ENCODE measurements at places on chromosomes 4 and X.

DNA sequence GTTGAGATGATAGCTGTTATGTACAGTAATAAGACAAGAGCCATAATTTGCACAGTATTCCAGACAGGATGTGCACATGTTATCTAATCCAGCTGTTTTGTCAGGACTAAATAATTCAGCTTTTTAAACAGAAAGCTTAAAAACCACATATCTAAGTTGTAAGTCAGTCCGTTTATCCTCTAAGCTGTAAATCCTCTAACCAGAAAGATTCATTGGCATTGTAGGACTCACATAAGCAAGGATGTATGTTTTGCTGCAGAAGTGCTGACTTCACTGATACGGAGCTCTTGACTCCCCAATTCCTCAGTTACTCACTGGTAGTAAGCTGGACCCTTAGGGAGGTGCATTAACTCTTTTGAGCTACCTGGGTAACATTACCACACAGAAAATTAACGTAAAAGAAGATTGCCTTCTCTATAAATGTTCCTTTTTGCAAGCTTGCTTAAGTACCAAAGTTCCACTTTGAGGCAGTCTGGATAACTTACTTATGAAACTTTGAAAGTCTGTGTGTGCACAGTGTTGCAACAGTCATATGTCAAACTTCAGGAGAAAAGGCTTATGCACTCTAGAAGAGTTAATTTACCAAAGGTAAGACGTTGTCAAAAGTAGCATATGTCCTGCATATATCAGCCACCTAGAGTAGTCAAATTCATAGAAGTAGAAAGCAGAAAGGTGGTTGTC lies 58.3 kb upstream of the MAGEB2 start:
- DNase-seq = no peak

- DNase-seq = no peak
Measured at GRCh38 chr4:102599455-102599854, 98.3 kb downstream of the NFKB1 start.

DNA sequence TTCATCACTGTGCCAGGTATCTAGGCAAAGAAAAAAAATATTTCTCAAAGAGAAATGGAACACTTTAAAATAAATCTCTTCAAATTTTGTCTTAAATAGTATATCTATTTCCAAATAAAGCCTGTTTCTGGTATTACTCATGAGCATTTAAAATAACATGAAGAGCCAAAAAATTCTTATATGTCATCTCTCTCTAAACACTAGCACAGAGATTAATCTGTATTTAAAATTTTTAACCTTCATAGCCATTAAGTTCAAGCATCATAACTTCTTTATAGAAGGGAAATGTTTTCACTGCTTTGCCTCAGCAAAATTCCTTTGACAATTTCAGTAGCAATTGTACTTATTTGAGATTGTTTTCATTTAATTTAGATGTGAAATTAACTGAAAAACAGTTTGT lies 5.1 kb upstream of the CORIN start:
- DNase-seq = no peak

- no peak for DNase-seq
Measured at GRCh38 chr4:105994061-105994460, 98.8 kb downstream of the NPNT start.

DNA sequence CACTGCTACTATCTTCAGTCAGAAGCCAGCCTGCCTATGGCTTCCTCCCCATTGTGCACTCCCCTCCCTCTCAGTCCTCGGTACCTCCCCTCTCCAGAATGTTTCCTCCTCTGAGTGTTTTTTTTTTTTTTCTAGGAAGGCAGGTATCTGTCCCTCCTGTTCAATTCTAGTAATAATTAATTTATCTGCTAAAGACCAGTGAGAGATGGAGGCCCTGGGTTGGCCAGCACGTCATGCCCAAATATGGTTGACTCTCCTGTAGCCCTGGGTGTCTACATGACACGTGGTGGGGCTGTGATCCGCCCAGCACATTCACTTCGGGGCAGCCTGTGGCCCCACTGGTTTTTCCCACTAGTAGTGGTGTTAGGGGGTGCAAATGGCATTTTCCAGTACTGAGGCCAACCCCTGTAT lies 1.8 kb downstream of the FLNA start:
- DNase-seq = no peak

DNA sequence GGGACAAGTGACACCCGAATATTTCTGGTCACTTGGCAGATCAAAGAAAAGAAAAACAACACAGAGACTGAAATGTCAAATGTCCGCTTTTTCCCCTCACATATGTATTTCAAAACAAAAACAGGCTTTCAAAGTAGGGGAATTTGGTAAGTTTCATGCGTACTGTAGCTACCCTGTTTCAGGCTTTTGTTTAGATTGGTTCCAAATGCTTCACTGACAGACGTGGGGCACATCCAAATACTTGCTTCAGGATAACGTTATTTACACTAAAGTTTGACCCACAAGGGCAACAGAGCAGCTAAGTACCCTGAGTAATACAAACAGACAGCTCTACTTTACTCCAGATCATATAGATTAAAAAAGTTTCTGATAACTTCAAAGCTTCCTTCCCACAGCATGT lies 804.5 kb upstream of the POU3F4 start:
- no peak for DNase-seq

DNA sequence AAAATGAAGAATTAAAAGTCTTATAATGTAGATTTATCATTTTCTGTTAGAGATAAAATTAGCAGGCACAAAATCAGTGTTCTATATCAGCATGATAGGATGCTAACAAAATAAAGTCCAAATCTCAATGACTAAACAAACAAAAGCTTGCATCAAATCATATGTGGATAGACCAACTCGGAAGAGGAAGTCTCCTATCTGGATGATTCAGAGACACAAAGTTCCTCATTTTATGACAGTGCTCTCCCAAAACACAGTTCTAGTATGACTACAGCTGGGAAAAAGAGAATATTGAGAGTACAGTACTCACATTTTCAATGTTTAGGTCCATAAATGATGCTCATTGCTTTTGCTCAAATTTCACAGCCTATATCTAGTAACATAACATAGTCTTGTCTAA lies 376.1 kb upstream of the CTSO start:
- DNase-seq = no peak

DNA sequence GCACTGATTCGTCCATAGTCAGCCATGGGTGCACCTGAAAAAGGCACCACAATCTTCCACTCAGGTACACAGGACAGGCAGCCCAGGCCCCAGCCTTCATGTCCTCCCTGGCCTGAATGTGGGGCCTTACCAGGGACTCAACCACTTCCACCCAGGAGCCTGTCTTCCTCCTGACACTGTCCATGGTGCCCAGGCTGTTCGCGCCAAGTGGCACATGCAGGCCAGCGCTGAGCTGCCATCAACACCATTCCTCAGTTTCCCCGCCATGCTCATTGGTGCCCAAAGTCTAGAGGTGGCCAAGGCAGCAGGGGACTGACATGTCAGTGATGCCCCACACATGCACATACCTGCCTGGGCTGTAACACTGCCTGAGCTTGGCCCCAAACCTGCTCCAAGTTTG lies 322.2 kb upstream of the POU3F4 start:
- no peak for DNase-seq

DNA sequence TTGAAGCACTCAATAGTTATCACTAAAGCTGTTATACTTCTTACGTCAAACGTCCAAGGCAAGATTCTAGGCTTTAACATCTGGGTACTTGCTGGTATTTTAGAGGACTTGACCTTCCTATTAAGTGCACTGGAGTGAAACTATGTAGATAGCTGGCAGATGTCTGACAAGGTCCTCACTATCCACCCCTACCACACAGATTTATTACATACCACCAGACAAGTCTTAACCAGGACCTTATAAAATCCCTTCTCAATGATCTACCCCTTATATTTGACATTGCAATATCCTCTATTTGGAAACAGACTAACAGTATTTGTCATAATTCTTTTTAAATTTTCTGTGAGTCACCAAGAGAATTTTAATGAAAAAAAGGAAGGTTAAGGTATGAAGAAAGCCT lies 78.8 kb downstream of the PDGFC start:
- no peak for DNase-seq
